SK-N-SH (cell line): ENCODE measurements at places on chromosomes 13 and 19.
A peak's percentile ranks its signal among the peaks of the same experiment; 100 is the strongest.

DNA sequence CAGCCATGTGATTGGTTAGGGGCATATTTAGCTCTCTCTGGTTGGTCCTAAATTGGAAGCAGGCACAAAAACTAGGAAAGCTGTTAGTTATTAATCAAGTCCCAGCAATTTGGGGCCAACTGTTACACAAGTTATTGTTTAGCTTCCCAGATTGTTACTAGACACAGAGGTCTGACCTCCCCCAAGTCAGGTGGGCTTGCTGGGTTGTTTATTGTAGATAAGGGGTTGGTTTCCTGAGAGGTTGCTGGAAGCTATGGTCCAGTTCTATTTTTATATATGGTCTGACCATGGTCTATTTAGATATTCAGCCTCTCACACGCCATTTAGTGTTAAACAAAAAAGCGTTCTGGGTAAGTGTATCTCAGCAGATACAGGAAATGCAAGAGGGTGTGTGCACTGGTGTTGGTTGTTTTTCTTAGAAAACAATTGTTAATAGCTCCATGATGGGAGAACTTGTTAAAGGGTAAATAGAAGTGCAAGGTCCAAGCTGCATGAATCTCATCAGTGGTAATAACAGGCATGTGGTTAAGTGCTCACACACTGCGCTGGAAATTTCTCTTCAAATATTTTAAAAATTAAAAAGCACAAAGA is 150.0 kb downstream of the RAP2A start:
- H3K27me3 ChIP-seq, result no peaks in the 10 kb centered on the region; the same call in 1 of the 2 replicates
- DNase-seq, result no peak
- peaks cover 2% of the 10 kb centered on the region; the same call in 1 of the 2 replicates for H3K4me1 ChIP-seq

GRCh38 chr13:64455124-64455523 is 2775.0 kb downstream of the PCDH9 start:
- no peak overlapping the region for H3K4me3 ChIP-seq
- H3K27ac ChIP-seq, result no peak overlapping the region
- no peaks in the 10 kb centered on the region for H3K27me3 ChIP-seq
- H3K4me1 ChIP-seq, result peaks cover 4% of the 10 kb centered on the region

DNA sequence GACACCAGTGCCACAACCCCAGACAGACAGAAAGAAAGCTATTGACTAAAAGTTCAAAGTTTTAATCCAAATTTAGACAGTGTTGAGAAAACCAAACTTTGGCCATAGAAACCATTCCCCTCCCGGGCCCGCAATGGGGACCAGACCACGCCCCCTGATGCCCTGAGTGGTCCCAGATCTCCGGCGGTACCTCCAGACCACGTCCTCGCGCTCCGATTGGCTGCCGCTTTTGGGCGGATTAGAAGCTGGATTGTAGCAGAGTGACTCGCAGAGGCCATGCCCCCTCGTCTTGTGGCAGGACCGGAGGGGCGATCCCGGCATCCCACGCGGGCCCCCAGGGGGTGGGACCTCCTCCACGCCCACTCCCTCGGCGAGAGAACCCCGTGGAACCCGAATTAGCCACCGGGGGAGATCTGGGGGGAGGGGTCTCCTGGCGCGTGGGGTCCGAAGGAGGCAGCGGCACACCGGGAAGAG is 797 bp upstream of the HSD17B14 start:
- DNase-seq, result peak; percentile 95
- no peaks in the 10 kb centered on the region for H3K27me3 ChIP-seq
- peak overlapping the region; percentile 63 for H3K4me3 ChIP-seq
- no peaks in the 10 kb centered on the region for H3K36me3 ChIP-seq
- H3K27ac ChIP-seq, result peak overlapping the region; percentile 89

- no peaks in the 10 kb centered on the region; the same call in 1 of the 2 replicates for H3K36me3 ChIP-seq
- no peak overlapping the region for H3K27ac ChIP-seq
- DNase-seq, result peak; percentile 38
- no peaks in the 10 kb centered on the region for H3K4me1 ChIP-seq
- no peaks in the 10 kb centered on the region for H3K27me3 ChIP-seq
- no peak overlapping the region for H3K4me3 ChIP-seq
Measured at GRCh38 chr13:32443111-32443510, 15.2 kb upstream of the N4BP2L1 start.

DNA sequence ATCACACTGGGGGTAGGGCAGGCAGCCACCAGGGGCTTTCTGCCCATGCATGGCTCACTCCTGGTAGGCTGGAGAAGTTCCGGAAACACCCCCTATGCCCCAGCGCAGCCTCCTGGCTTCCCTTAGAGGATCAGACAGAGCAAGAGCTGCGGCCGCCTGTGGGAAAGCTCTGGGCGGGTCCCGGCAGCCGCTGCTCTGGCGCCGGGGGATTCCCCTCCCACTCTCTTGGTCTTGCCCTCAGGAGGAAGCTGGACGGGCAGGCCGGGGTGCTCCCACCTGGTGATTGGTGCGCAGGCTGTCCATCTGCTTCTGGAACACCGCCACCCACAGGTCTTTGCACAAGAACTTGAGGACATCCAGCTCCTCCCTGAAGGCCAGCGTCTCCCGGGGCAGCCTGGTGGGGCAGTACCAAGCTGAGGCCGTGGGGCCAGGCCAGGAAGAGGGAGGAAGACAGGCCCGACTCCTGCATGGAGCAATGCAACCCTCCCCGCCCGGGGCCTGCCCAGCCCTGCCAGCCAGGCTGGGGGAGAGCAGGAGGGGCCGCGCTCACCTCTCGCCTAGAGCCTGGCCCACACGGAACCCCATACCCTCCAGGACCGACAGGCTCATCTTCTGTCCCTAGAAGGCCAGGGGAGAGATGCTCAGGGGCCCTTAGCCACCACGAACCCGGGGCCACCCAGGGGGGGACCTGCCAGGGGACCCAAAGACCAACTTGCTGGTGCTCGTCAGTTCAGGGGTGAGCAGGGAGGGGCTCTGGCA is 4.0 kb upstream of the NKPD1 start:
- no peak overlapping the region for H3K4me3 ChIP-seq
- H3K27me3 ChIP-seq, result no peaks in the 10 kb centered on the region
- no peaks in the 10 kb centered on the region for H3K4me1 ChIP-seq
- DNase-seq, result no peak
- no peaks in the 10 kb centered on the region for H3K36me3 ChIP-seq

- DNase-seq, result no peak
- H3K4me3 ChIP-seq, result no peak overlapping the region
- no peaks in the 10 kb centered on the region for H3K36me3 ChIP-seq
- no peak overlapping the region for H3K27ac ChIP-seq
- no peaks in the 10 kb centered on the region for H3K4me1 ChIP-seq
- no peaks in the 10 kb centered on the region for H3K27me3 ChIP-seq
Measured at GRCh38 chr13:80166352-80166751, 174.6 kb downstream of the SPRY2 start.

- DNase-seq, result no peak
- peaks cover 82% of the 10 kb centered on the region for H3K27me3 ChIP-seq
- no peaks in the 10 kb centered on the region for H3K36me3 ChIP-seq
- no peak overlapping the region for H3K27ac ChIP-seq
Measured at GRCh38 chr19:35292421-35293362, 731 bp downstream of the MAG start.

GRCh38 chr19:14796021-14796420 is 17.7 kb upstream of the ADGRE2 start:
- no peaks in the 10 kb centered on the region for H3K36me3 ChIP-seq
- no peaks in the 10 kb centered on the region for H3K4me1 ChIP-seq
- peaks cover 24% of the 10 kb centered on the region; the same call in 1 of the 2 replicates for H3K27me3 ChIP-seq
- H3K4me3 ChIP-seq, result no peak overlapping the region
- H3K27ac ChIP-seq, result no peak overlapping the region
- DNase-seq, result no peak

- no peaks in the 10 kb centered on the region for H3K36me3 ChIP-seq
- H3K4me1 ChIP-seq, result no peaks in the 10 kb centered on the region; the same call in 1 of the 2 replicates
- no peak for DNase-seq
- H3K27me3 ChIP-seq, result no peaks in the 10 kb centered on the region
Measured at GRCh38 chr13:51549050-51549449, 35.2 kb upstream of the WDFY2 start.

GRCh38 chr19:45423589-45424190 is at the start of gene ERCC1:
Gene ERCC1, minus strand, starts transcription at chr19:45423917. Its CDS starts 543 bp downstream, at chr19:45423374.
- H3K27me3 ChIP-seq, result no peaks in the 10 kb centered on the region
- H3K4me3 ChIP-seq, result peak within 1 kb of the TSS; percentile 67
- DNase-seq, result peak; percentile 98
- peak within 1 kb of the TSS; percentile 92 for H3K27ac ChIP-seq
- peaks cover 4% of the 10 kb centered on the region; the same call in 1 of the 2 replicates for H3K36me3 ChIP-seq

GRCh38 chr19:7000333-7000732 is 20.9 kb downstream of the MBD3L2B start:
- H3K36me3 ChIP-seq, result no peaks in the 10 kb centered on the region
- H3K4me3 ChIP-seq, result no peak overlapping the region
- peaks cover 5% of the 10 kb centered on the region; the same call in 1 of the 2 replicates for H3K27me3 ChIP-seq
- DNase-seq, result no peak
- no peak overlapping the region for H3K27ac ChIP-seq

DNA sequence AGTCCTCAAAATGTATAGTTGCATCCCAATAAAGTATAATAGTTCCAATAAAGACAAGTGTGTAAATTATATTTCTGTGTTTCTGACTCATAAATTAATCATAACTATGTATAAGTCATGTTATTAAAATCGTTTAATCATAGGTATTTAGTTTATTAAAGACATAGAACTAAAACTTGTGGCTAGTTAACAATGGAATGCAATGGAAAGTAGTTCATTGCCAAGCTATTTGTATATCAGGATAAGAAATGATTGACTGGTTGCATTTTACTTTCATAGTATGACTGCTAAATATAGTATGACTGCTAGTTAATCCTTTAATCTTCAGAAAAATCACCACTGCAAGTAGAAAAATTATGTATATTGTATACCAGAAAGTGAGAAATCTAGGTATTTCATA is 16.9 kb downstream of the COG3 start:
- peaks cover 60% of the 10 kb centered on the region for H3K36me3 ChIP-seq
- no peak overlapping the region for H3K4me3 ChIP-seq
- H3K4me1 ChIP-seq, result no peaks in the 10 kb centered on the region; the same call in 1 of the 2 replicates
- no peak for DNase-seq
- H3K27me3 ChIP-seq, result no peaks in the 10 kb centered on the region
- H3K27ac ChIP-seq, result no peak overlapping the region

DNA sequence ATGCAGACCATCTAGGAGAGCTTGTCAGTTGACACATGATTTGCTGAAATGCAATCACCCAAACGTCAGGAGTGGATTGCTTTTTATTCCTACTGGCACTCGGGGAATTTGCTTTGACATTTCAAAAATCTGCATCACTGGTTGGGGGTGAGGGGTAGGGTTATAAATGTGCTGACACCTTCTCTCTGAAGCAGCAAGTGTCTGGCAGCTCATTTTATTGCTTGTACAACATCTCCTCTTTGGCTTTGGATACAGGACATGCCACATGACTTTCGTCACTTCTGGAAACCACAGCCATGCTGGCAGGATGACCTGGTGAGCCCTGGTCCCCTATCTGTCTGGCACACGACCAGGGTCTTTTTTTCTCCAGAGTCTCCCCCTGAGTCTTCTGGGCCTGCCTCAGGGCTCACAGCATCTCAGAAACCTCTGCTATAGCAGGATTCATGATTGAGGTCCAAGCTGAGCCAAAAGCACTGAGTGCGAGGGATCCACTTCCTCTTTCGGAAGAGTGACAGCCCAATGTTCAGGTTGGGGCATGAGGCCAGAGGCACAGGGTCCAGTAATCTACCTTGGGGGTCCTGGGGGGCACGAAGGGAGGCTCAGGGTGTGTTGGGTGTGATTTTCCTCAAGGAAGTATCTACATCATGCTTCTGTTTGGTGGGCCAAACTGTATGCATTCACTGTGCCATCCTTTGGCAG is 60.1 kb downstream of the HSPH1 start:
- no peak overlapping the region for H3K27ac ChIP-seq
- H3K27me3 ChIP-seq, result peaks cover 32% of the 10 kb centered on the region; the same call in 1 of the 2 replicates
- DNase-seq, result no peak
- H3K36me3 ChIP-seq, result no peaks in the 10 kb centered on the region
- no peak overlapping the region for H3K4me3 ChIP-seq

- H3K27me3 ChIP-seq, result no peaks in the 10 kb centered on the region; the same call in 1 of the 2 replicates
- no peaks in the 10 kb centered on the region for H3K36me3 ChIP-seq
- DNase-seq, result no peak
- H3K4me1 ChIP-seq, result no peaks in the 10 kb centered on the region
- no peak overlapping the region for H3K4me3 ChIP-seq
- H3K27ac ChIP-seq, result no peak overlapping the region
Measured at GRCh38 chr19:8577741-8578140, 499 bp upstream of the MYO1F start.

- no peak overlapping the region for H3K4me3 ChIP-seq
- DNase-seq, result no peak
- no peaks in the 10 kb centered on the region for H3K27me3 ChIP-seq
- no peak overlapping the region for H3K27ac ChIP-seq
- H3K36me3 ChIP-seq, result no peaks in the 10 kb centered on the region
Measured at GRCh38 chr13:74839656-74840055, 642.3 kb downstream of the TBC1D4 start.

GRCh38 chr19:18795540-18795939 is 4.4 kb upstream of the COMP start:
- peak; percentile 82 for DNase-seq
- peaks cover 26% of the 10 kb centered on the region for H3K27me3 ChIP-seq
- peaks cover 6% of the 10 kb centered on the region; the same call in 1 of the 2 replicates for H3K4me1 ChIP-seq
- no peak overlapping the region; the same call in 1 of the 2 replicates for H3K27ac ChIP-seq

DNA sequence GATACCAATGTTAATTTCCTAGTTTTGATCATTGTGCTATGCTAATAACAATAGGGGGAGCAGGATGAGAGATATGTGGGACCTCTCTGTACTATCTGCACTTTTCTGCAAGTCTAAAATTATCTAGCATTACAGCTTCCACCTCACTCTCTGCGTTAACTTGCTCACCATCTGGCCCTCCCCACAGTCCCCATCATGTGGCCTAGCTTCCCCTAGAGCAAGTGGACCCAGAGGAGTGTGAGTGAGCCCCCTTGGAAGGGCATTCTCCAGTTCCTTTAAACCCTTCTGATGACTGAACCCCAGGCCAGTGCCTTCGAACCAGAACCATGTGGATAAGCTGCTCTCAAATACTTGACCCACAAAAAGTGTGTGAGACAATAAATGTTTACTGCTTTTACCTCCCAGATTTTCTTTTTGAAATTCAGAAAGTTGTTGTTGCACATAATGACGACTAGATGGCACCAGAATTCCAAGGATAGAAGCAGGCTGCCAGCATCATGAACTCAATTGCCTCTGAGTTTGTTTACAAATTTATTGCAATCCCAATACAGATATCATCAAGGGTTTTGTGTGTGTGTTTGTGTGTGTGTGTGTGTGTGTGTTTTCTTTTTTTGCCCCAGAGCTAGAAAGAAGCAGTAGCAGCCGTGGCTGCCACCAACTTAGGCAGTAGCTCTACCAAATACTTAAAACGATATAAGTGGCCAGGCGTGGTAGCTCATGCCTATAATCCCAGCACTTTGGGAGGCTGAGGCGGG is 49.0 kb upstream of the ZNF780A start:
- H3K27ac ChIP-seq, result no peak overlapping the region
- no peaks in the 10 kb centered on the region for H3K4me1 ChIP-seq
- no peaks in the 10 kb centered on the region for H3K36me3 ChIP-seq
- H3K4me3 ChIP-seq, result no peak overlapping the region; the same call in 1 of the 2 replicates
- peaks cover 35% of the 10 kb centered on the region; the same call in 1 of the 2 replicates for H3K27me3 ChIP-seq

- no peak overlapping the region for H3K27ac ChIP-seq
- no peaks in the 10 kb centered on the region for H3K4me1 ChIP-seq
- no peak overlapping the region for H3K4me3 ChIP-seq
- peaks cover 52% of the 10 kb centered on the region for H3K36me3 ChIP-seq
- no peak for DNase-seq
Measured at GRCh38 chr13:40798380-40798779, 9.0 kb downstream of the SLC25A15 start.

GRCh38 chr13:67167420-67167819 is 62.7 kb downstream of the PCDH9 start:
- H3K4me1 ChIP-seq, result no peaks in the 10 kb centered on the region
- no peaks in the 10 kb centered on the region for H3K27me3 ChIP-seq
- no peak overlapping the region for H3K4me3 ChIP-seq
- no peak for DNase-seq
- no peak overlapping the region; the same call in 1 of the 2 replicates for H3K27ac ChIP-seq
